EH (cell line): ENCODE measurements at places on chromosomes 13 and 19.
A peak's percentile ranks its signal among the peaks of the same experiment; 100 is the strongest.

- DNase-seq, result peak; percentile 19
Observed at GRCh38 chr13:40494513-40494912, 171.9 kb downstream of the FOXO1 start.

DNA sequence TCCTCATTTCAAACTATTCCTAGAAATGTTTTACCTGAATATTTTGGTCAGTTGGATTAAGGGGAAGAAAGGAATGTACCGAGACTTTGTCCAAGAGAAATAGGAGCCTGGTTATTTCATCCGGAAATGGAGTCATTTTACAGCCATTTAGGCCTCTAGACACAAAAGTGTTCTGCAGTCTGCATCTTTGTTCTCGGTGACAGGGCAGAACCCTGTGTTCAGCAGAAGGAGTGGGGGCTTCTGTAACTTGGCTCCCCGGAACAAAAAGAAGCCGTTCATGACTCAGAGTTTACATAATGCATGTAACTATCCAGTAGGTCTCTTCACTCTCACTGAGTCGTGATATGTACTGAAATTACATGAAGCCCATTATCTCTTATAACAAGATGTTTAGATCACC lies 21.6 kb upstream of the FNDC3A start:
- peak; percentile 41 for DNase-seq

DNA sequence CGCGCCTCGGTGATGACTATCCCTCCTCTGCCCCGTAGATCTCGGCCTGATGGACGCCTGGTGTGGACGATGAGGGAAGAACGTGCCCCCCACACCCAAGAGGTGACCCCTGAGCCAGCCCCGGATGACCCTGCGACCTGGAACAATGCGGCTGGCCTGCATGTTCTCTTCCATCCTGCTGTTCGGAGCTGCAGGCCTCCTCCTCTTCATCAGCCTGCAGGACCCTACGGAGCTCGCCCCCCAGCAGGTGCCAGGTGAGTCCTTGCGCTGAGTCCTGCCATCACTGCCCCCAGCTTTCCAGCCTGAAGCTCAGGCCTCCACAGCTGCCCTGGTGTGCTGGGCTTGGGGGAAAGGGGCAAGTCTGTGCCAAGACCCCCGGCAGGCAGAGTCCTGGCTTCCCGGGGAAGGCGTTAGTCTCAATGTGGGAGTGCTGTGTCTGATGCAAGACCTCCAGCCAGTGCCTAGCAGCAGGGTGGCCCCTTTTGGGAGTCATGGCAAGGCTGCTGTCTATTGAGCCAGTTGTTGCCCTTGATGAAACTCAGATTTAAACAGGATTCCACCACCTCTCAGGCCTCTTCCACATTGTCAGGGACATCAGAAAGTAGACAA lies 67.5 kb downstream of the CHST8 start:
- DNase-seq, result no peak

DNA sequence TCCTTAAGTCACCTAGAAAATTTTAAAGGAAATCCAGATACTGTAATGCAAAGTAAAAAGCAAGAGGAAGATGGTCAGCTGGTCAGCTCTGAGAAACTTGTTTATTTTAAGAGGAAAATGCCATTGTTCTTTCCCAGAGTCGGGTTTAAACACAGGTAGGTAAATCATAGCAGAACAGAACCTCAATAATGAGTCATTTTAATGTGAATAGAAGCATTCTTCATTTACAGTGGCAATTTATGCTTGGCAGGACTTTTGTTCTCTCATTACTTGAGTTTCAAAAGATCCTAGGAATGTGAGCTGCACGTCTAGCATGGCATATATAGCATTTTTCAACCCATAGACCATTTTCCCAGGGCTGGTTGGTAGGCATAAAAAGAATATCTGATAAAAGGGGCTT lies 132.3 kb downstream of the LIG4 start:
- DNase-seq, result no peak

GRCh38 chr19:50967929-50968715 lies 1.3 kb downstream of the KLK6 start:
- no peak for DNase-seq

GRCh38 chr13:99905224-99905623 lies 66.3 kb downstream of the ZIC5 start:
- no peak for DNase-seq

DNA sequence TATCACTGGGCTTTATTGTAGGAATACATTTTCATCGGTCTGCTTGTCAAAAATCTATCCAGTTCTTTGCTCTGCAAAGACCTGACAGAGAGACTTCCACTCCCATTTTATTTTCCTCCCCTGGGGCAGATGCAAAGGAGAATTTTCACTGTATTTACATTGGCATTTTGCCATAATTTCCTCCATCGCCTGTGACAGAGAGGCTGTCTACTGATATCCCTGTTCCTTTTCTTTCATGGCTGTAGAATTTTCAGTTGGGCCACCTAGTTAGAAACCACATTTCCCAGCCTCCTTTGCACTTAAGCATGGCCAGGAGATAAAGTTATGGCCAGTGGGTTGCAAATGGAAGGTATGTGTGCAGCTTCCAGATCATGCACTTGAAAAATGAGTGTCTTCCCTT lies 89.3 kb downstream of the NUFIP1 start:
- DNase-seq, result peak; percentile 39

DNA sequence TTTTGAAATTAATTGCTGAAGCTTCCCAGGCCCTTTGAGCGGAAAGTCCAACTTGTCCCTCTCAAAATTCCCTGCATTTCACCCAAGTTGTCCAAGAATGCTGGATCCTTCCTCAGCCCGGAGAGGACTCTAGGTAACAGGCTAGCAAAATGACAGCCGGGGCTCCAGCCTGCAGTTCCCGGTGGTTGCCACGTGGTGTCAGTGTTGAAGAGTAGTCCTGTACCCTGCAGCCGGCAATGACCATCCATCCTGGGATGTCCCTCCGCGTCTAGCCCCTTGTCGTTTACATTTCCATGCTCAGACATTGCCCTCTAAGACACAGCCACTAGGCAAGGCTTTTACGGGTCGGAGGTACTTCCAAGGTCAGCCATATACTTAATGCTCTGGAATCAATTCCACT lies 31.4 kb upstream of the MTIF3 start:
- peak; percentile 32 for DNase-seq

- peak; percentile 32 for DNase-seq
Observed at GRCh38 chr19:10290357-10290875, 664 bp downstream of the ICAM5 start.

GRCh38 chr13:82011355-82011754 lies 1670.4 kb upstream of the SPRY2 start:
- DNase-seq, result no peak

GRCh38 chr19:17790059-17790780 lies 4.7 kb upstream of the B3GNT3 start:
- DNase-seq, result no peak

DNA sequence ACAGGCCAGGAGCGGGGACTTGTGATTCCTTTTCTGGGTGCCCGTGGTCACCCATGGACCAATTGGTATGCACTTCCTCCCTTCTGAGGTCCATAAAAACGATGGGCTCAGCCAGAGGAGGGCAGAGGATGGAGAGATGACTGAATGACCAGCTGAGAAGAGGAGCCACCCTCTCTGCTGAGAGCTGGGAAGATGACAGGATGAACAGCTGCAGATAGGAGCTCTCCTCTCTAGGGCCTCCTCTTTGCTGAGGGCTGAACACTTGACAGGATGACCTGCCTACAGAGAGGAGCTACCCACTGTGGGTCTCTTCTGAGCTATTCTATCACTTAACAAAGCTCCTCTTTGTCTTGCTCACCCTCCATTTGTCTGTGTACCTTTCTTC lies 4.1 kb downstream of the IGFL4 start:
- no peak for DNase-seq

DNA sequence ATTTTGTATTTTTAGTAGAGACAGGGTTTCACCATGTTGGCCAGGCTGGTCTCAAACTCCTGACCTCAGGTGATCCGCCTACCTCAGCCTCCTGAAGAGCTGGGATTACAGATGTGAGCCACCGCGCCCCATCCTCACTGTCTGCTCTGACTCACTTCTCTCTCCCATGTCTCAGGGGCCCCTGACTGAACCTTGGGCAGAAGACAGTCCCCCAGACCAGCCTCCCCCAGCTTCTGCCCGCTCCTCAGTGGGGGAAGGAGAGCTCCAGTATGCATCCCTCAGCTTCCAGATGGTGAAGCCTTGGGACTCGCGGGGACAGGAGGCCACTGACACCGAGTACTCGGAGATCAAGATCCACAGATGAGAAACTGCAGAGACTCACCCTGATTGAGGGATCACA lies 5.0 kb downstream of the SIGLEC9 start:
- DNase-seq, result no peak

- no peak for DNase-seq
Observed at GRCh38 chr13:74571811-74572210, 437.6 kb upstream of the KLF12 start.

- DNase-seq, result no peak
Observed at GRCh38 chr19:13214036-13214730, 64.0 kb downstream of the IER2 start.

- DNase-seq, result no peak
Observed at GRCh38 chr13:80296638-80297037, 44.3 kb downstream of the SPRY2 start.

- no peak for DNase-seq
Observed at GRCh38 chr13:60701895-60702294, 304.9 kb downstream of the TDRD3 start.

DNA sequence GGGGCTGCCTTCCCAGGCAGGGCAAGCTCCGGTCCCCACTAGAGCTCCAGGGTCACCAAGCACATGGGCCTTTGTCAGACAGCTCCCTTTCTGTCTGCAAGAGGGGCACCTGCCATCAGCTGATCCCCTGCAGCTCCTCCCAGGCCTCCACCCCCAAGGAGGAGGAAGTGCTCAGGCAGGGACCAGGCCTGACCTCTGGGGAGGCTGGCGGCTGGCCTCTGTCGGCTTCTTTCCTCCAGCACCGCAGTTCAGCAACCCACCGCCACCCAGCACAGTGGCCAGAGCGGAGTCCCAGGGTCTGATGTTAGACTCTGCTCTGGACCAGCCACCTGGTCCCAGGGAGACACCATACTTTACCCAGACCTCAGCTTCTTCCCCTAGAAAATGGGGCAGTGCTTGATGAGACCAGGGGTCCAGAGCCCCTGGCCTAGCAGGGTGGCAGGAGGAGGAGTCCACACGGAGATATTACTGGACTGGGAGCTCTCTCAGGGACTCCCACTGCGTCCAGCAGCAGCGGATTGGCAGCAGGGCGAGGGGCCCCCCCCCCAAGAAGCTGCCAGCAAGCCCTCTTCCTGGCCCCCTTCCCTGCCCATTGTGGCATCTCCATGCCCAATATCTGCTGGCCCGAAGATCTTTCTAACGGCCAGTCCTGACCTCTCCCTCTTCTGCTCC lies 24.1 kb downstream of the NKPD1 start:
- no peak for DNase-seq

- DNase-seq, result no peak
Observed at GRCh38 chr13:60370343-60370742, 26.7 kb upstream of the TDRD3 start.

GRCh38 chr13:78820541-78820940 lies 161.6 kb upstream of the OBI1 start:
- DNase-seq, result no peak

DNA sequence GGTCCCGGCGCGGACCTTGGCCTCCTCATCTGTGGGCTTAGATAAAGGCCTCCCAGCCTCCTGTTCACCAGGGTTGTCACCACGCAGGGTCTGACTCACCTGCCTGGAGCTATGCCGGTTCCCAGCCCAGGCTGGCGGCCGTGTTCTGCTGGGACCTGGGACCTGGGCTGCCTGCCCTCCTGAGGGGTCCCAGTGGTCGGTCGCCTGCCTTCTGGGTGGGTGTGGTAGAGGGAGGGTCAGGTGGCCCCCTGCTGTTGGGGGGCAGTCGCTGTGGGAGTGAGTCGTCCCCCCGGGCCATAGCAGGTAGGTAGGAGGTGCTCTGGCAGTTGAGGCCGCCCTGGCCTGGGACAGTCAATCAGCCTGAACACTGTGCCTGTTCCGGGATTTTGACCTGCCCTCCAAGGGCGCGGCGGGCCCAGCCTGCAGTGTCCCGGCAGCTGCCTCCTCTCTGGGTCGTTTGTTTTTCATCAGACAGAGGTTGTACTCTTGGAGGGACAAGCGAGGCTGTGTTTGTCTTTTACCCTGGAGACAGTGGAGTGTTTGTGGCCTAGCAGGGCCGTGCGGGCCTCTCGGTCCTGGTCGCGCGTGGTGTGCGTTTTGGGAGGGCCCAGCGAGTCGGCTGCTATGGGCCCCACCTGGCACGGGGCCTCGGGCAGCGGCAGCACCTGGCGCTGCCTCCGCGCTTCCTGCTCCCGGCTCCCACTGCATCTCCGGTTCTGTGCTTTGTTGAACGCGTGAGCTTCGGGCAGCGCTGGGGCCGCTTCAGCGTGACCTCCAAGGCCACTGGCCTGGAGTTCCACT lies 2.6 kb downstream of the ADAT3 start:
- DNase-seq, result no peak

DNA sequence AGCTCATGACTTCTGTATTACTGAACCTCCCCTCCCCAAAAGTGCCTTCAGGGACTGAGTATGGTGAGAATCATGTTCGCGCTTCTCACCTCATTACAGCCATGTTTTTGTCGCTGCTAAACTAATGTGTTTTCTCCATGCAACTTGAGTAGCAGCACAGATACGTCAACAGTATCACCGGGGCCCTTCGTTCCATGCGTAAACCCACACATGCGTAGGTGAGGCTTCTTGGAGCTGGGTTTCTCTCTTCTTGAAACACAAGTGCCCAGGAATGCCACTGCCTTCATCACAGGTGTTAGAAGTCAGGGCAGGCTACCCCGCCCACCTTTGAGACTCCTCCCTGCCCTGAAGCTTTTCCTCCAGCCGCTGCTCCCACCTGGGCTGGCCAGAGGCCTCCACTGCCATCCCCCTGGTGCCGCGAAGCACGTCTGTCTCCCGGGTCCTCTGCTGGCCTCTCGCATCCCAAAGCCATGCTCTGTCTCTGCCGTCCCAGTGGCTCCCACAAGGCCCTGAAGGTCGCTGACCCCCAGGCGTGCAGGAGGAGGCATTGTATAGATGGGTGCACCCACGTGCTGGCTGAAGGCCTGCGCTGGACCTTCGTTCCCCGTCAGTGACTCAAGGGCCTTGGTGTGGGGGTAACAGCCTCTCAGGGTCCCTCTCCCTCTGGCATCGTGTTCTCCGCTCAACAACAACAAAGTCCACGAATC lies 135.3 kb upstream of the MCF2L start:
- no peak for DNase-seq

GRCh38 chr19:10043286-10043927 lies 30.1 kb downstream of the RDH8 start:
- DNase-seq, result peak; percentile 6

- DNase-seq, result no peak
Observed at GRCh38 chr13:50721672-50721992, 121.9 kb downstream of the DLEU7 start.

GRCh38 chr19:16040642-16041041 lies 35.7 kb upstream of the TPM4 start:
- DNase-seq, result peak; percentile 60

- DNase-seq, result no peak
Observed at GRCh38 chr13:97283888-97284287, 61.8 kb downstream of the MBNL2 start.

GRCh38 chr19:16091546-16092475 lies 15.5 kb downstream of the TPM4 start:
- DNase-seq, result peak; percentile 26
